ENCODE measurements at places on chromosomes 16 and 17.
A peak's percentile ranks its signal among the peaks of the same experiment; 100 is the strongest.

DNA sequence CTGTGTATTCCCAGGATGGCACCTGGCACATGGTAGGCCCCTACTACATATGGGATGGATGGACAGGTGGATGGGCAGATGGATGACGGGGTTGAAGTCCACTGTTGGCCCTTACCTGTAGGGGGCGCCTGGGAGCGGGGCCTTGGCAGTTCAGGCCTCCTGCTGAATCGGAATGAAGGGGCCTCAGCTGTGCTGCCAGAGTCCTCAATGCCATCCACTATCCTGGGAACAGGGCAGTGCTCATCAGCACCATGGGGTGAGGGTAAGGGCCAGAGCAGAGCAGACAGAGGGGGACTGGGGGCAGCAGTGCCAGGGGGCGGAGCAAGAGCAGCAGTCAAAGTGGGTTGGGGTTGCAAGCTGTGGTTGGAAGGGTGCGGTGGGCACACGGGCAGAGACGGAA is 8.3 kb upstream of the RAB5C start:
- no peak for DNase-seq

DNA sequence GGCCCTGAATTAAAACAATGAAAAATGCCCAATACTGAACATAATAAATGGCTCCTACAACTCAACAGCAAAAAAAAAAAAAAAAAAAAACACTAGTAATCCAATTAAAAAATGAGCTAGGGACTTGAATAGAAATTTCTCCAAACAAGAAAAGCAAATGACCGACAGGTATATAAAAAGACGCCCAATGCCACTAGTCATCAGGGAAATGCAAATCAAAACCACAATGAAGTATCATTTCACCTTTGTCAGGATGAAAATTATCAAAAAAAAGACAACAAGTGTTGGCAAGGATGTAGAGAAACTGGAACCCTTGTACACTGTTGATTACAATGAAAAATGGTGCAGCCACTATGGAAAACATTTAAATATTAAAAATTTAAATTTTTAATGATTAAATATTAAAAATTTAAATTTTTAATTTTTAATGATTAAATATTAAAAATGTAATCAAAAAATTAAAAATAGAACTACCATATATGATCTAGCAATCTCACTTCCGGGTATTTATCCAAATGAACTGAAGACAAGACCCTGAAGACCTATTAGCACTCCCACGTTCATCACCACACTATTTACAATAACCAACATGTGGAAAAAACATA is 28.1 kb downstream of the BBS2 start:
- no peak for DNase-seq

GRCh38 chr16:84482001-84482891 is 22.2 kb downstream of the MEAK7 start:
- no peak for DNase-seq

DNA sequence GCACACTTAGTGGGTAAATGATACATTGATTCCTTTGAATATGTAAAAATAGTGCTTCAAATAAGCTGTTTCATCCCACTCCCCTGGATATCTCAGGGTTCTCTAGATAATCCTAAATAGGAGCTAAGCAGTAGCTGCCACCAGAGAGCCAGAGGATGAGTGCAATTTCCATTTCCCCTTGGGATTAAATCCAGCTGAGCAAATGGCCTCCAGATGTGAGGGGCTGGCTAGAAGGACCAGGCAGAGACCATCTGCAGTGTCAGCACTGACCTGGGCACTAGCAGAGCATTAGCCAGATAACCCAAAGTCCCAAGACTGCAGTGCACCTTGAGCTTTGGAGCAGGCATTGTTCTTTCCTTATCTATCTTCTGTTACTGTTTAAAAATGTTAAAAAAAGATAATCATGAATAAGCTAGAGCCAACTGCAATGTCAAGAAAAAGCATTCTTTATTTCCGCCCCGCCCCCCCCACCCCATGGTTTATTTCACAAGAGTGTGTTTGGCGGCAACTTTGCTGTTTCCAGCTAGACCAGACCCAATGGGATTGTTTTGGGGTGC is 19.5 kb downstream of the GPR179 start:
- DNase-seq = no peak

- peak; percentile 36 for DNase-seq
These were observed 835 bp downstream of the NME4 start for GRCh38 chr16:397736-398332.

GRCh38 chr16:10668322-10669045 is 26.2 kb downstream of the TEKT5 start:
- no peak for DNase-seq

DNA sequence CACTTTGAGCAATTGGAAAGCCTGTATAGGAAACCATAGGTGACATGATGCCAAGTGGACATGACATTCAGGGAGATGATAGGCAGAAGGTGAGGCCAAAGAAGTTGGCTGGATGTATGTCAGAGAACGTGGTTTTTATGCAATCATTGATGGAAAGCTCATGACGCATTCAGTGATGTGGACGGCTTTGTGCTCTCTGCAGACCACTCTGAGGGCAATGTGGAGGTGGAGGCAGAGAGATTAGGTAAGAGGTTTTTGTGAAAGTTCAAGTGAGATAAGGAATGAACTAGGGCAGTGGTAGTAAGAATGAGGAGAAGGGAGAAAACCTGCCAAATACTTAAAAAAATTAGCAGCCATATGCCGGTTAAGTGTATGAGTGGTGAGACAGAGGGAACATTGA is 99.0 kb downstream of the PRKCA start:
- no peak for DNase-seq

DNA sequence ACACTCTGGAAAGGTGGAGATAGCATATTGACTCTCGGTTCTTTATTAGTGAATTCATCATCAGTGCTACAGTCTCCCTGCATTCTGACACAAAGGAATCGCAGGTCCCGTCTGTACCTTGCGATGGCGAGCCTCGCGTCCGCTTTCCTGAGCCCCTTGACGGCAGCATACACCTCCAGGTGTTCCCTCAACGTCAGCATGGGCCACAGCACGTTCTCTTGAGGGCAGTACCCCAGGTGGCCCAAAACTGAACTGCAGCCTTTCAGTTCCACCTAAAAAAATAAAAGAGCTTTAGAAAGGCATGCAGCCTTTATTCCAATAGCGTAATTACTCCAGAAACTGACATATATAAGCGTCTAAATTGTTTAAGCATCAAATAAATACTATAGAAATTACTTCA is 24.2 kb upstream of the ABCA9 start:
- no peak for DNase-seq

DNA sequence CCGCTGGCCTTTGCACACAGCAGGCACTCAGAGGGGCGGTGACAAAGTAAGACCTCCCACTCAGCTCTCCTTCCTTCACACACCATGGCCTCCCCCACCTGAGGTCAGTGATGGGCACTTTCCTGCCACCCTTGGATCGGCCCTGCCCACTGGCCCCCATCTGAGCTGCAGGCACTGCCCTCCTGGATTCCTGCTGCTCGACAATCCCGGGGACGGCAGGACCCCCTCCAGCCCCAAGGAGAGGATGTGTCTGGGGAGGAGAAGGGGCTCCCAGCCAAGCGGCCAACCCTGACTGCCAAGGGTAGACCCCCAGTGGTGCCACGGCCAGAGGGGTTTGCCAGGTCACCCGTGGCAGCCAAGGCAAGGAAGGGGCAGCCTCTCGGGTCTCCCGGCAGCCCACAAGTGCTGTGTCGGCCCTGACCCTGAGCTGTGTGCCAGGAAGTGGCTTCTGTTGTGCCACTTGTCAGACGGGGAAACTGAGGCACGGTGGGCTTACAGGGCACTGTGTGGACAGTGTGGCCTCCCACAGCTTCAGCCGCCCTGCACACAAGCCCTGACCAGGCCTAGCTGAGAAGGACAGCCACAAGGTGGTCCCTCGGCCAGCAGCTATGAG is 22.7 kb downstream of the PIEZO1 start:
- DNase-seq = no peak

GRCh38 chr16:27169511-27170071 is 33.7 kb upstream of the KDM8 start:
- DNase-seq = peak; percentile 45

DNA sequence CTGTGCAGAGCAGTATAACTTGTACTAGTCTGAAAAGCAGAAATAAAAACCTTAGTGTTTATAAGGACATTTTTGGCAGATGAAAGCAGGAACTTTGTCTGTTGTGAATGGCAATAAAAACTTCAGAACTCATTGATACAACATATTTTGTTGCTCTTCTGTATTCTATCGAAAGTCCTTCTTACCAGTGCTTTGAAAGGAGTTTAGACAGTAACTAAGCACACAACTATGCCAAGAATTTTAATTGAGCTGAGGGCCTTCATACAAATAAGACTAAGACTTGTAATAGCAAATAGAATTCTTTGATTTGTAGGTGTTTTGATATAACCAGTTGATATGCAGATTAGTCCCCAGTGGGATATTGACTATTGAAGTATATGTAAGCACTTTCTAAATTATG is 308.4 kb downstream of the ZFHX3 start:
- DNase-seq = no peak

All from GOT3 (cell line).